ENCODE measurements at places on chromosomes 16 and 17.

GRCh38 chr17:30550512-30551273 is 73.5 kb downstream of the GOSR1 start:
- no peak overlapping the region for H3K4me3 ChIP-seq
- H3K27me3 ChIP-seq = no peaks in the 10 kb centered on the region
- 0 out of 2 replicates have a peak, but pooled peaks cover 5% of the 10 kb centered on the region for H3K4me1 ChIP-seq
- DNase-seq = peak; percentile 35
- no peak overlapping the region for H3K27ac ChIP-seq
- no peaks in the 10 kb centered on the region for H3K36me3 ChIP-seq

- H3K27ac ChIP-seq = no peak overlapping the region
- H3K4me3 ChIP-seq = no peak overlapping the region
- H3K27me3 ChIP-seq = no peaks in the 10 kb centered on the region
- DNase-seq = no peak
- H3K4me1 ChIP-seq = no peaks in the 10 kb centered on the region
These were observed 13.1 kb upstream of the CFDP1 start for GRCh38 chr16:75446416-75446815.

- no peaks in the 10 kb centered on the region for H3K36me3 ChIP-seq
- DNase-seq = no peak
- no peak overlapping the region for H3K27ac ChIP-seq
- H3K4me1 ChIP-seq = no peaks in the 10 kb centered on the region
- no peaks in the 10 kb centered on the region for H3K27me3 ChIP-seq
These were observed 9.9 kb downstream of the C16orf86 start for GRCh38 chr16:67676516-67676915.

- H3K36me3 ChIP-seq = no peaks in the 10 kb centered on the region
- no peaks in the 10 kb centered on the region for H3K4me1 ChIP-seq
- no peak for DNase-seq
- H3K27me3 ChIP-seq = no peaks in the 10 kb centered on the region
- H3K27ac ChIP-seq = no peak overlapping the region
These were observed 11.7 kb downstream of the CFAP52 start for GRCh38 chr17:9587969-9588656.

DNA sequence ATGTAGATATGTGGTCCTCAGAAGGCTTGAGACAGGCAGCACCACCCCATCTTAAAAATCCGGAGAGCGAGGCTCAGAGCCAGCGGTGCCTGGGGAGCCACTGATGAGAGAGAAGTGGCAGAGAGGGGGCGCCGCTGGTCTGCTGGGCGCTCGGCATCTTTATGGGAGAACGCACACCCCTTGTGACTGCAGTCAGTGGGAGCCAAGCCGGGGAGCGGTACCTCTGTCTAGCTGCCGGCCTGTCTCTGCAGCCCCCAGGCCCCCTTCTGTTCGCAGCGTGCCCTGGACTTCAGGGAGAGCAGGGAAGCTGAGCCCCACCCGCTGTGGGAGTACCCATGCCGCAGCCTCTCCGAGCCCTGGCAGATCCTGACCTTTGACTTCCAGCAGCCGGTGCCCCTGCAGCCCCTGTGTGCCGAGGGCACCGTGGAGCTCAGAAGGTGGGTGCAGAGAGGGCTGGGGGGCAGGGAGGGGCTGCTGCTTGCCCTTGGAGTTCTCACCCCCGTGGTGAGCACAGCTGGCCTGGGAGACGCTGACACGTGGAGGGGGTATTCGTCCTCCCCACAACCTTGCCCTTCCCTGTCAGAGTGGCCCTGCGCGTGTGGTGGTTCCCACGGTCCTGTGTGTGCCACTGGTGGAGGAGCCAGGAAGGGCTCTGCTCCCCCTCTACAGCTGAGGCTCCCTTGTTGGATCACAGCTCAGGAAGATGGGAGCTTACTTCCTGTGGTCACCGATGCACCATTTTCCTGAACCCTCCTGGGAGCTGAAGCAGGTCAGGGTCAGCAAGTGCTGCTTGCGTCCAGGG is 44.8 kb downstream of the PRMT7 start:
- no peak overlapping the region for H3K27ac ChIP-seq
- H3K36me3 ChIP-seq = no peaks in the 10 kb centered on the region
- H3K4me3 ChIP-seq = no peak overlapping the region
- no peaks in the 10 kb centered on the region for H3K27me3 ChIP-seq

DNA sequence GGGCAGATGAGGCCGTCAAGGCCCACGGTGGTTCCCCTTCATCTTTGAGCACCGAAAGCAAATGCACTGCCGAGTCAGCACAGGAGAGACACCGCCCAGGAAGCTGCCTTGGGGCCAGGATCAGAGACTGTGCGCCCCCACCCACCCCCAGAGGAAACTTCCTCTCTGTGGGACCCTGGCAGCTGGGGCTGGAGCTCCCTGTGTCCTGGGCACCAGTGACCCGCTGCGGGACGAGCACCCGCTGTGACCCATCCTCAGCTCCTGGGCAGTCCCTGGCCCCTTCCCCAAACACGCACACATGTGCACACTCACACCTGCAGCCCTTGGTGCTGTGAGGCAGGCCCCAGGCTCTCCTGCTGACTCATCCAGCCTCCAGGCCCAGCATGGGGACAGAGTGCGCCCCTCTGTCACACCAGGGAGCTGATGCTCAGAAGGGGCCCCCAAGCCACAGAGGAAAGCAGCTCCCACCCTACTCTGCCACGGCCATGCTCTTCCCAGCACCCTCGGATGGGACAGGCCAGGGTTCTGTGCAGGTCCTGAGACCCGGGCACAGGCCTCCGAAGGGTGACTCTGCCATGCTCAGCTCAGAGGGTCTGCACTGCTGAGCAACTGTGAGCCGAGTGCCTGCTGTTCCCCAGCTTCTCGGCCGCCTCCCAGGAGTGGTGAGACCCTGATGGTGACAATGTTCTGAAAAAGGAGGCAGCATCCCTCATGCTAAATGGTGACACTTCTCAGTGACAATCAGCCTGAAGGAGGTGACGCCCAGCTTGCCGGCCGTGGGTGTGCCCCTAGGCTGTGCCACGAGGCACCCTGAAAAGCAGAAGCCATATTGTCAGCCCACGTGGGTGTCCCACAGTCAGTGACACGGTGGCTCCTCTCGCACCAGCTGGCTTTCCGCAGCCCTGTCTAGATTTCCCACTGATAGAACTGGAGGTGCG is 3.6 kb downstream of the PIEZO1 start:
- H3K36me3 ChIP-seq = no peaks in the 10 kb centered on the region
- peak; percentile 27 for DNase-seq
- H3K27ac ChIP-seq = peak overlapping the region; percentile 88
- H3K4me1 ChIP-seq = peaks cover 32% of the 10 kb centered on the region
- no peaks in the 10 kb centered on the region for H3K27me3 ChIP-seq

DNA sequence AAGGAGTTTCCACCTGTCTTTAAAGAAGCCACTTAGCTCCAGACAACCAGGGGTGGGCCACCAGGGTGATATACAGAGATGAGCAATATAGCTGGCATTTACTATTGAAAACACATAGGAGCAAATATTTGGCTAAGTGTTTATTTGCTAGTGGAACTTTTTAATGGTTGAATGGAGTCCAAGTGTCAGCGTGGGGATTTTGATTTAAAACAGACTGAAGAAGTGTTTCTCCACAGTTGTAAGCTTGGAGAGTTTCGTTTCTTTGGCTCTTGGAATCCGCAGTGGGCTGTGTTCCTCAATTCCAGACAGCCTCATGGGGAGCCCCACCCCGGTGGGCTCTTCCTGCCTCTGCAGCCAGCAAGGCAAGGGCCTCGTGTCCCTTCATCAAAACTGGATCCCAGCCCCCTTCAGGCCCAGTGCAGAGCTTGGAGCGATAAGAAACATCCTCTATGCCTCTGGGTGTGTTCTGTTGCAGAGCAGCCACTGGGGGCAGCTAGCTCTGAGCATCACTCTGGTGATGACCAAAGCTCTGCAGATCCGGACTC is 36.1 kb downstream of the NOG start:
- peak; percentile 59 for DNase-seq
- H3K4me1 ChIP-seq = no peaks in the 10 kb centered on the region
- 0 out of 2 replicates have a peak, but pooled peaks cover 13% of the 10 kb centered on the region for H3K27me3 ChIP-seq
- no peak overlapping the region for H3K4me3 ChIP-seq
- H3K36me3 ChIP-seq = no peaks in the 10 kb centered on the region

DNA sequence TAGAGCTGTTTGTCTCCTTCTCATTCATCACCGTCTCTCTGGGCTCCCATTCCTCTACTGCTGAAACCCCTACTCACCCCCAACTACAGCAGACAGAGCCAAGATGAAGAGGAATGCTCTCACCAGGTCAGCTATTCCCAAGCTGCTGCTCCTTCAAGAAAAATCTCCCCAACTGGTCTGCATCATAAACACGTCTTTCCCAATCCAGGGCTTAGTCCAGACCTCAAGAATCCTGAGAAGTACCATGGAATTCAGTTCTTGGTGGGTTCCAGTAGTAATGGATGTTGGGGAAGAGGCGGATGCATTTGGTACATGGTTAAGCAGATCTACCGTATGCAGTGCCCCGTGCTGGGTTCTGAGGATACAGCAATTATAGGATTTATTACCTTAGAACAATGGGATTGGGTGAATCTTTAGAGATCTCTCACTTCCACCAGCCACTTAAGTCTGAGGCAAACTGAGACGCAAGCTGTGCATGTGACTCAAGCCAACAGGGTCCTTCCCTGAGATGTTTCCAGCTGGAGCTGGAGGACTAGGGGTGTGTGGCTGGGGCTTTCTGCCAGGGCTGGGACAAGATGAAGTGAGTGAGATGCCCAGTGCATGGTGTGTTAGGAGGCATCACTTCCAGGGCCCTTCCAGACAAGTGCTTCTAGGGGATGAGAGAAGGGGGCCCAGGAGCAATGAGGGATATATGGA is 232.7 kb upstream of the CDH5 start:
- no peak overlapping the region for H3K27ac ChIP-seq
- no peaks in the 10 kb centered on the region for H3K27me3 ChIP-seq
- no peak overlapping the region for H3K4me3 ChIP-seq
- H3K36me3 ChIP-seq = no peaks in the 10 kb centered on the region

- DNase-seq = no peak
- H3K27me3 ChIP-seq = no peaks in the 10 kb centered on the region
- H3K36me3 ChIP-seq = peaks cover 39% of the 10 kb centered on the region
- H3K27ac ChIP-seq = no peak overlapping the region
- no peak overlapping the region for H3K4me3 ChIP-seq
These were observed 4.0 kb downstream of the SRRM2 start for GRCh38 chr16:2756288-2757015.

DNA sequence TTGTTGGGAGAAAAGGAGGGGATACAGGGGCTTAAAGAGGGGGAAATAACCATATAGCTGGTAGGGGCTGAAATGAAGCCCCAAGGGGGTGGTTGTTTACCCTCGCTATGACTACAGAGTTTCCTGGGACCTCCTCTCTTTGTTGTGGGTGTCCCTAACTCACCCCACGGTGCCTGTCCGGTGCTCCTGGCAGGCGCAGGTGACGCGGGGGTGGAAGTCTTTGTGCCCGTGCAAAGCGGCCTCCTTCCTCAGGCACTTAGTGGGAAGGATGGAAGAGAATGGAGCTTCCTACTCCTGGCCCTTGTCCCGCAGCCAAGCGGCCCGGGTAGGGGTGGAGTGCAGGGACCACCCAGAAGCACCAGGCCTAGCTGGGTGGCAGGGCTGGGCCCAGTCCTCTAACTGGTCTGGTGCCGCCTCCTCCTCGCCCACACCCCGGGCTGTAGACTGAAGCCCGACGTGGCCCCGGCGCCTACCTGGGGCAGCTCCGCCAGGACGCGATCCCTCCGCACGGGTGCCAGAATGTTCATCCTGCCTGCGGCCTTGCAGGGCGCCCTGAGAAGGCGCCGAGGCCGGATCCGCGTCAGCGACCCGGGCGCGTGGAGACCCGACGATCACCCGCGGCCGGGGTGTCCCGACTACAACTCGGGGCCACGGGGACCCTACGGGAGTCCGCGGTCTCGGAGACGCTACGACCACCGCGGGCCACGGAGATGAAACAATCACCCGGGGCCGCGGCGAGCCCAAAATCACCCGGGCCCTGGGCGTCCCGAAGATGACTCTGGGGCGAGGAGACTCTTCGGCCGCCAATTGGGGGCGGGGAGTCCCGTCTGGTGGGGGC is 709 bp downstream of the RAB34 start:
- no peaks in the 10 kb centered on the region for H3K27me3 ChIP-seq
- H3K36me3 ChIP-seq = peaks cover 24% of the 10 kb centered on the region
- peak overlapping the region; percentile 87 for H3K27ac ChIP-seq

GRCh38 chr16:66441586-66442375 is 14.7 kb downstream of the BEAN1 start:
- peak; percentile 83 for DNase-seq
- H3K27ac ChIP-seq = no peak overlapping the region
- no peaks in the 10 kb centered on the region for H3K27me3 ChIP-seq

- H3K36me3 ChIP-seq = peaks cover 60% of the 10 kb centered on the region
- H3K27me3 ChIP-seq = no peaks in the 10 kb centered on the region
- peaks cover 54% of the 10 kb centered on the region for H3K4me1 ChIP-seq
These were observed 2.0 kb downstream of the DDX5 start for GRCh38 chr17:64503821-64504768.

GRCh38 chr16:83994703-83995102 is 26.7 kb downstream of the NECAB2 start:
- no peaks in the 10 kb centered on the region for H3K36me3 ChIP-seq
- peaks cover 11% of the 10 kb centered on the region for H3K4me1 ChIP-seq
- H3K4me3 ChIP-seq = no peak overlapping the region
- peaks cover under 1% of the 10 kb centered on the region for H3K27me3 ChIP-seq
- peak; percentile 36 for DNase-seq
- H3K27ac ChIP-seq = no peak overlapping the region

GRCh38 chr16:11325404-11326083 is 19.7 kb upstream of the RMI2 start:
- H3K4me1 ChIP-seq = peaks cover 17% of the 10 kb centered on the region
- no peaks in the 10 kb centered on the region for H3K27me3 ChIP-seq
- no peak overlapping the region for H3K27ac ChIP-seq
- no peak overlapping the region for H3K4me3 ChIP-seq

GRCh38 chr17:17325816-17326215 is 22.6 kb downstream of the NT5M start:
- no peak overlapping the region for H3K27ac ChIP-seq
- H3K4me3 ChIP-seq = no peak overlapping the region
- H3K36me3 ChIP-seq = no peaks in the 10 kb centered on the region
- no peaks in the 10 kb centered on the region for H3K27me3 ChIP-seq

DNA sequence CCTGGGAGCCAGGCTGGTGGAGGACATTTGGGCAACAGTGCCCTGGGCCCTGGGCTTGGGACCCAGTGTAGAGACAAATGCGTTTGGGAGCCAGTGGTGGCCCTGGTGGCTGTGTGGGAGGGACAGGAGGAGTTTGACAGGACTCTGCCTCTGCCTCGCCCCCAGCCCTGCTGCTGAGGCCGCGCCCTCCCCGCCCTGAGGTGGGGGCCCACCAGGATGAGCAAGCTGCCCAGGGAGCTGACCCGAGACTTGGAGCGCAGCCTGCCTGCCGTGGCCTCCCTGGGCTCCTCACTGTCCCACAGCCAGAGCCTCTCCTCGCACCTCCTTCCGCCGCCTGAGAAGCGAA is 11.9 kb upstream of the TCAP start:
- no peaks in the 10 kb centered on the region for H3K36me3 ChIP-seq
- no peaks in the 10 kb centered on the region for H3K4me1 ChIP-seq
- no peak overlapping the region for H3K27ac ChIP-seq
- no peaks in the 10 kb centered on the region for H3K27me3 ChIP-seq
- H3K4me3 ChIP-seq = no peak overlapping the region

GRCh38 chr17:77036136-77036840 is 104.5 kb upstream of the SEC14L1 start:
- H3K4me3 ChIP-seq = no peak overlapping the region
- H3K36me3 ChIP-seq = no peaks in the 10 kb centered on the region
- H3K27me3 ChIP-seq = peaks cover 23% of the 10 kb centered on the region
- H3K27ac ChIP-seq = no peak overlapping the region
- no peak for DNase-seq
- H3K4me1 ChIP-seq = no peaks in the 10 kb centered on the region

- peak; percentile 85 for DNase-seq
- no peak overlapping the region for H3K4me3 ChIP-seq
- peaks cover 24% of the 10 kb centered on the region for H3K4me1 ChIP-seq
- H3K36me3 ChIP-seq = no peaks in the 10 kb centered on the region
These were observed 270.1 kb downstream of the PHKB start for GRCh38 chr16:47731252-47731651.
